ENCODE measurements at places on chromosomes 6 and 20.
A peak's percentile ranks its signal among the peaks of the same experiment; 100 is the strongest.

DNA sequence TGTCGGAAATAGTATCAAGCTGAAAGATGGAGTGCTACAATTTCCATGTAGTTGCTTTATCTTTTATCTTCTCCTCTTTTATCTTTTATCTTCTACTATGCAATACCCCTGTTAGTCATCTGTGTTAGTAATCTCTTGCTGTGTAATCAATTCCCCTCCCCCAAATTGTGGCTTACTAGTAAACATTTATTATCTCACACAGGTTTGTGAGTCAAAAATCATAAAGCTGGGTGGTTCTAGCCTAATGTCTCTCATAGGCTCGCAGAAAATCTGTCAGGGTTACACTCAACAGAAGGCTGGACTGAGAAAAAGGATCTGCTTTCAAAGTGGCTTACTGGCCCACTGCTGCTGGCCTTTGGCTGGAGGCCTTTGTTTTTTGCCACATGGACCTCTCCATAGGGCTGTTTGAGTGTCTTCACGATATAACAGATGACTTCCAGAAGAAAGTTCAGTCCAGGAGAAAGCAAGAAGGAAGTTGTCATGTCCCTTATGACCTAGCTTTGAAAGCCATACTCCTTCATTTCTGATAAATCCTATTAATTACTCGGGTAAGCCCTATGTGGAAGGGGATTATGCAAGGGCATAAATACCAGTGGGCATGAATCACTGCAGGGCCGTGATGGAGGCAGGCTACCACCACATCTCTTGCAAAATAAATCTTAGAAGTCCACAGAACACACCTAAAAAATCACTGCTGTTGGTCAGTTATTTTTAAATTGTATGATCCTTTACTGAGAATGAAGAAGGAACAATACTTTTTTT lies 24.5 kb upstream of the PTCHD4 start:
- no peak for DNase-seq

- DNase-seq = no peak
These were observed 301.8 kb downstream of the TBC1D32 start for GRCh38 chr6:121032268-121033006.

GRCh38 chr6:24951811-24952299 lies 16.1 kb upstream of the RIPOR2 start:
- DNase-seq = no peak

DNA sequence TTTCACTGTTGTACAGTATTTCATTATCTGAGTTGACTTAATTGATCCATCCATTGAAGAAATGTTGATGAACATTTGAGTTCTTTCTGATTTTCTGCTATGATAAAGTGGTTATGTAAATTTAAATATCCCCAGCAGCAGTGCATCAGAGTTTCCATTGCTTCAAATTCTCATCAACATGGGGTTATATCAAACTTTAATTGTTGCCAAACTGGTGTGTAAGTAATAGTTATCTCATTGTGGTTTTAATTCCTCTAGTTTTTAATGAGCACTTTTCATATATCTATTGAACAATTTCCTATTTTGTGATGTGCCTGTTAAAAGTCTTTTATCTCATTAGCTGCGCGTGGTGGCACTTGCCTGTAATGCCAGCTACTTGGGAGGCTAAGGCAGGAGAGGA lies 18.1 kb downstream of the ZNFX1 start:
- no peak for DNase-seq

DNA sequence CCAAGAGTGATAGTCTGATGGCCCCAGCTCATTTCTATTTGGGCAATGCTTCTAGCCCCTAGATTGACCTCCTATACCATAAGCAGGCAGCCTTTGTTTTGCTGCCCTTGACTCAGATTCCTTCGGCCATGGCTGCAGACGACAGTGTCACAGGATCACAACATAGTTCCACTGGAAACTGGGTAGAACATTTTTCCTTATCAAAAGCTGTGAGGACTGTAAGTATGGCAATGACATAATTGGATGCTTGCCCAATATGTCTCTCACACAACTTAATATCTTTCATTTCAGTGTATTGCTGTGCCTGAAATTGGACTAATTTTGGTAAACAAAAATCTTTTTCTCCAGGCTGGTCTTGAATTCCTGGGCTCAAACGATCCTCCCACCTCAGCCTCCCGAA lies 22.9 kb downstream of the KIF6 start:
- DNase-seq = no peak

DNA sequence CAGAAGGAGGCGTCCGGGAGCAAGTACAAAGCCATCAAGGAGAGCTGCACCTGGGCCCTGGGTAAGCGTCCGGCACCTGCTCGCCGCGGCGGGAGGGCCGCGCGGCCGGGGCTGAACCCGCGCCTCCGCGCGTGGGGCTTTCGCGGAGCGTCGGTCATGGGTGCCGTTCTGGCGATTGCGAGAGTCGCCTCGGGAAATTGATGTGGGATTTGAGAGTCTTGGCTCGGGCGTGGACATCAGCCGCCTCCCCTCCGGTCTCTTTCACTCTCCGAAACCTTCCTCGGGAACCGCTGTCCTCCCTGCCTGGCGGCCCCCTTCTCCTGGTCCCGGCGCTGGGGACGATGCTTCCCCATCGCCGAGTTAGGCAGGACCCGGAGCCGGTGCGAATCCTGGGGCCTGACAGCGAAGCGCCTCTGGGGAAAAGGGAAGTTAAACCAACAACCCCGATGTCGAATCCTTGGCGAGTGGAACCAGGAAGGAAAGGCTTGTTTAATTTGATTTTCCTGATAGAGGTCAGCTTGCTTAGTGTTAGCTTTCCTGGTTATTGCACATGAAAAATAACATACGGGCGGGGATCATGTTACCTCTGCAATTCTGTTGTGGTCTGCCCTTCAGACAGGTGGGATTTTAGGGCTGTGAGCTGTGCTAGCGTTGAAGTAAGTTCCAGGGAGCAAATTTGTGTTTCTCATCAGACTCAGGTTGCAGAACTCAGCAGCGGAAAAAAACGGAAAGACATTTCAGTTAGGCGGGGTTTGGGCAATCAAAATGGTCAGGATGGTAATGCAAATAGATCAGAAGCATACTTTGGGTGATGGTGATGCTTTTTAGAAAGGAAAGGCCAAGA lies 594 bp downstream of the ARFGEF3 start:
- no peak for DNase-seq

GRCh38 chr20:36856195-36856594 lies 19.7 kb upstream of the TLDC2 start:
- DNase-seq = no peak

DNA sequence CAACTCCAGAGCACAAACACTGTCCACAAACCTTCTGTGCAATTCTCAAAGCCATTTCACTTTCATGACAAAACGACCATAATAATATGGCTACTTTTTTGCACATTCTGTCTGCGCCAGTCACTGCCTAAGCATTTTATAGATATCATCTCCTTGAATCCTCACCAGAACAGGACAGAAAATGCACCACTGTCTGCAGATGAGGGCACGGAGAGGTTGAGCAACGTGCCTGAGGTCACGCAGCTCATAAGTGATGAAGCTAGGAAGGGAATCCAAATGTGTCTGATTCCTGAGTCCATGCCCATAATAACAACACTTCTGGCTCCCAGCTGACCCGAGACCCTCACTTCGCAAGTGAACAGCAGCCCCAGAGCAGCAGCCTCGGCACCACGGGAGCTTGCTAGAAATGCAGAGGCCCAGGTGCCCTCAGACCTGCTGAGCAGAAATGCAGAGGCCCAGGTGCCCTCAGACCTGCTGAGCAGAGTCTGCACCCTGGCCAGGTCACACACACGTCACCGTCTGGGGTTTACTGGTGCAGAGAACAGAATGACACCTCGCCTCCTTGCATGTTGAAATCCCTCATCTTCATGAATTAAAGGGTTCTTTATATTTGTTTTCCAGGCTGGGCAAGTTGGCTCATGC lies 265.2 kb downstream of the BMP7 start:
- no peak for DNase-seq

- no peak for DNase-seq
These were observed 174.5 kb upstream of the AKAP12 start for GRCh38 chr6:151065027-151065815.

GRCh38 chr20:25288291-25289181 lies 40.7 kb downstream of the PYGB start:
- DNase-seq = no peak

DNA sequence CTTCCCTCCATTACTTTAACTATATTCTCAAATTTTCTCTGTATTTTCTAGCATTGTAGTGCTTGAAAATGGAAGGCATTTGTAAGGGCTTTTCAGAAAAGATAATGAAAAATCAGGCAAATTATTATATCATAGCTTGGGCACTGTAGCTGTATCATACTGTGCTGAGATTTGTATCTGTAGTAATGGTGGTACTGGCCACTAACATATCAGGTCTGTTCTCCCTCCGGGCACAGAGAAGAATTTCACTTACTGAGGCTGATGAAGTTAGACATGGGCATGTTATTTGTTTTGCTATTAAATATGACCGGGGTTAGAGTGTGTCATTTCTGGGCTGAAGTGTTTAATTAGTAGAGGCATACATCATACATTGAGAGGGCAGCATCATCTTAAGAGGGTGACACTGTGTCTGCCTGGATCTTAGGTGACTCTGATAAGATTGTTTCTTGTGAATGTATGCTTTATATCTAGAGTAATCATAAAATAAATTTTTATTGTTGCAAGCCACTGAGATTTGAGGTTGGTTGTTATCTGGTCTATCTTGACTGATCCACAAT lies 1395.9 kb downstream of the EPHA7 start:
- DNase-seq = no peak

DNA sequence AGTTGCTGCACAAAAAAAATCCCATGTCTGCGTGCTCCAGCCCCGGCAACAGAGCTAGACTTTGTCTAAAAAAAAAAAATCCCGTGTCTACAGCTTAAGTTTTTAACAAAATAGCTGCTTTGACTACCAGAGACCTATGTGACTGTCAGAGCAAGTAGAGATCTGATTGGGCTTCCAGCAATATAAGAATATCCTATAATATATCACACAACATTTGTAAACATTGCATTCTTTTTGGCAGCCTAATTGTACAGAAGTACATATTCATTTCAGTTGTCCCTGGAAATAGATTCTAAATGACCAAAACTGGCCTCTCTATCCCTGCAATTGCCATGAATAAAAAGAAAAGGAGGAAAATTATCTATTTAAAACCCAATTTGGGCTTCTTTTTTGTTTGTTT lies 139.5 kb upstream of the RNF217 start:
- no peak for DNase-seq

DNA sequence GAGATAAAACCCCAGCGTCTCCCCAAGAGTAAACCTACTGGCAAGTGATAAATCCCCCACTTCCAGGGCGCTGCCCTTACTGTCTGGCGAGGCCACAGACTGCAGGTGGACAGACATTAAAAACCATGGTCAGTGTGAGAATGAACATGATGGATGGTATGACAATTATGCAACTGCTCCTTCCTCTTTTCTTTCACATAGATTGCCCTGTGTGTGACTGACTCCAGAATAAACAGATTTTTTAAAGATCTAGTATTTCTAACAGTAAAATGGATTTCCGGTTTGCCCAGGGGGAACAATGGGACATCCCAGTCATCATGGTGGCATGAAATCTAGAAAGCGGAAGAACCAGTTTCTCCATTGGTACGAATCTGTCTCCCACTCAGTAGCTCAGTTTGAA lies 153.7 kb downstream of the FOXC1 start:
- no peak for DNase-seq

- peak; percentile 60 for DNase-seq
These were observed 121.8 kb downstream of the SULF2 start for GRCh38 chr20:47663354-47664067.

DNA sequence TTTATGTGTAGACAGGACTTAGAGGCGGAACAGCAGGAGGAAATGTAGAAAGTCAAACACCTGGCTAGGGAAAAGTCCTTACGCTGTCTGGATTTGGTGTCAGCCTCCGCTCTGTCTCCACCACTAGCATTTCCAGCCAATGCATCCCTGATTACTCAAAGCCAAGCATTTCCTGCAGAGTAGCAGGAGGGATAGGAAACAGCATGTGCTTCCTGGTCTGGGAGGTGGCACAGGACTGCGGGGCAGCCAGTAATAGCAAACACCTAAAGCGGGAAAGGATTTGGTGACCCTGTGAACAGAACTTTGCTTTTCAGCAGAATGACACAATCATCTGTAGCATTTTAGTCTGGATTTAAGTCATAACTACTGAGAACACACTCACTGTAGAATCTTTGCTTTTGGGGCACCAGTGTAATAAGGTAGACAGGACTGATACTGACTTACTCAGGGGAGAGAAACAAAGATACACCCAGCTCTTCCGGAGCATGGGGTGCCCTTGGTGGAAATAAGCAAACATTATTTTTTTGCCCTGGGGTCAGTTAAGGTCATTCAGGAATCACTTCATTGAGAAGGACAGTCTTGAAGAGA lies 133.3 kb upstream of the AHI1 start:
- DNase-seq = no peak

GRCh38 chr20:9076440-9076839 lies 7.6 kb downstream of the PLCB4 start:
- no peak for DNase-seq
